ENCODE measurements at places on chromosomes 6 and 20.

- no peak for DNase-seq
These were observed 117.9 kb downstream of the LAMP5 start for GRCh38 chr20:9632265-9632664.

DNA sequence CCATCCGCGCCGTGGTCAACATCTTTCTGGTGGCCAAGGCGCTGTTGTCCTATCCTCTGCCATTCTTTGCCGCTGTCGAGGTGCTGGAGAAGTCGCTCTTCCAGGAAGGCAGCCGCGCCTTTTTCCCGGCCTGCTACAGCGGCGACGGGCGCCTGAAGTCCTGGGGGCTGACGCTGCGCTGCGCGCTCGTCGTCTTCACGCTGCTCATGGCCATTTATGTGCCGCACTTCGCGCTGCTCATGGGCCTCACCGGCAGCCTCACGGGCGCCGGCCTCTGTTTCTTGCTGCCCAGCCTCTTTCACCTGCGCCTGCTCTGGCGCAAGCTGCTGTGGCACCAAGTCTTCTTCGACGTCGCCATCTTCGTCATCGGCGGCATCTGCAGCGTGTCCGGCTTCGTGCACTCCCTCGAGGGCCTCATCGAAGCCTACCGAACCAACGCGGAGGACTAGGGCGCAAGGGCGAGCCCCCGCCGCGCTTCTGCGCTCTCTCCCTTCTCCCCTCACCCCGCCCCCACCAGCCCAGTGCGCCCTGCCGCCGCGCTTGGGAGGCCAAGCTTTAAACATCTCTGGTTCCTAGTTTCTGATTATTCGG, 4.0 kb downstream of the SLC32A1 start:
- no peak for DNase-seq

DNA sequence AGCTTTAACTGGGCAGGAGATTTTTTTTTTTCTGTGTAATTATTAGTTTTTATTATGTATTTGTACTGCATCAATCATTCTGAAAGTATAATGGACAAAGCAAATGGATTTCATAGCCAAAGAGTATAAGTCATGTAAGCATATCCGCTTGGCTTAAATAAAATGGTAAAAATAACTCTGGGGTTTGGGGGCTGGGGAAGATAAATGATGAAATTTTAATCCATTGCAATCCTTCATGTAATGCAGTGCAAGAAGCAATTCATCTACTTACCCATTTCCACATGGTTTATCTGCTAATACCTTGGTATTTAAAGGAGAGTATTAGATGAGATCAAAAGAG, 781.4 kb downstream of the QKI start:
- DNase-seq: no peak

DNA sequence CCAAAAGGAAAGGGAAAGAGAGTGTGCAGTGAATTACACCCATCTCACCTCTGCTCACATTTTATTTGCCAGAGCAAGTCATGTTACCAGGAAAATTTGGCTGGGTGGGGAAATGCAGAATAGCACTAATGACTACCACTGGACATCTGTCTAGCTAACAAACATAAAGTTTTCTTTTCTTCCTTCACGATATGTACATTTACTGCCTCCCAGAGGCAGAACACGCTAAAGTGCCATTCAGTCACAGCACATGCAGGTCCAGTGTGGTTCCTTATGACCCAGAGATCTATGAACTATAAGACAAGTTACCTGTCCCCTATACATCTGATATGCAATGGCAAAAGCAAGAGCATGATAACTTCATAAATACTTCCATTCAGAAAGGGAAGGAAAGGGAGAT, 194.1 kb downstream of the OGFRL1 start:
- DNase-seq: no peak

- no peak for DNase-seq
These were observed 86.2 kb upstream of the SNAP25 start for GRCh38 chr20:10132387-10132786.

DNA sequence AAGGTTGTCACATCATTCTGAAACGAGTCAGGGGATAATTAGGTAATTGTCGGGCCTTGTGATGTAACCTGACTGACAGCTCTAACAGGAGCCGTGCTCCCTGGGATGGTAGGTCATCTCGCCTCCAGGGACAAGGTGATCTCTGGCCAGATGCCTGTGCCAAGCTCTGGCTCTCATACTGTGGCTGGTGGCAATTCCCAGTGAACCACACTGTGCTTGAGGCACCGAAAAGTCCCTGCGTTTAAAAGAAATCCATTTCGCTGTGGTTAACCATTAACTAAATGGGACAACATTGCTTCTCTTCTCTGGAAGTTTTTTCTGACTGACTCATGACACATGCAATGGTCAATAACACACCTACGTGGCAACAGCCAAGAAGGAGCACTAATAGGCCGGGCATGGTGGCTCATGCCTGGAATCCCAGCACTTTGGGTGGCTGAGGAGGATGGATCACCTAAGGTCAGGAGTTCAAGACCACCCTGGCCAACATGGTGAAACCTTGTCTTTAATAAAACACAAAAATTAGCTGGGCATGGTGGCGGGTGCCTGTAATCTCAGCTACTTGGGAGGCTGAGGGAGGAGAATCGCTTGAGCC, 669.2 kb downstream of the PRKN start:
- no peak for DNase-seq

- no peak for DNase-seq
These were observed 59.0 kb upstream of the QKI start for GRCh38 chr6:163355426-163355991.

DNA sequence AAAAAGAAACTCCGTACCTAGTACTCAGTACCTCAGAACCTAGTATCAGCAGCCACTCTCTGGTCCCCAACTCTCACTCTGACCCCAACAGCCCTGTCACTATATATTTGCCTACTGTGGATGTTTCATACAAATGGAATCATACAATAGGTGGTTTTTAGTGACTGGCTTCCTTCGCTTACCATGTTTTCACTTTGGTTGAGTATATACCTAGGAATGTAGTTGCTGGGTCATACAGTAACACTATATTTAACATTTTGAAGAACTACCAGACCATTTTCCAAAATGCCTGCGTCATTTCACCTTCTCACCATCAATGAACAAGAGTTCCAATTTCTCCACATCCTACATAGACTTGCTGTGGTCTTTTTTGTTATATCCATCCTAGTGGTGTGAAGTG, 283.2 kb downstream of the GMDS start:
- DNase-seq: no peak

DNA sequence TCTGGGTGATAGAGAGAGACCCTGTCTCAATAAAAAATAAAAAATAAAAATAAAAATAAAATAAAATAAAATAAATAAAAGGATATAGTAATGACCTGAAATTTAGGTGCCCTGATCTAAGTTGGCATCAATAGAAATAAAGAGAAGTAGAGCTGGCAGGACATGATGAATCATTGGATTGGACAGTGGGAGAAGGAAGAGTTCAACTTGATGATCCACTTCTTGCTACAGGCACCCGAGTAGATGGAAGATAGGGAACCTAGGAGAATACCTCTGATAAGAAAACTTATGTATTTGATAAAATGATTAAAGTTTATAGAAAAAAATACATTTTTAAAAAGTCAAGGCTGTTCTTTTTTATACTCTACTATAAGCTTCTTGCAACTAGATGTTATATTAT, 79.0 kb downstream of the ADTRP start:
- no peak for DNase-seq

DNA sequence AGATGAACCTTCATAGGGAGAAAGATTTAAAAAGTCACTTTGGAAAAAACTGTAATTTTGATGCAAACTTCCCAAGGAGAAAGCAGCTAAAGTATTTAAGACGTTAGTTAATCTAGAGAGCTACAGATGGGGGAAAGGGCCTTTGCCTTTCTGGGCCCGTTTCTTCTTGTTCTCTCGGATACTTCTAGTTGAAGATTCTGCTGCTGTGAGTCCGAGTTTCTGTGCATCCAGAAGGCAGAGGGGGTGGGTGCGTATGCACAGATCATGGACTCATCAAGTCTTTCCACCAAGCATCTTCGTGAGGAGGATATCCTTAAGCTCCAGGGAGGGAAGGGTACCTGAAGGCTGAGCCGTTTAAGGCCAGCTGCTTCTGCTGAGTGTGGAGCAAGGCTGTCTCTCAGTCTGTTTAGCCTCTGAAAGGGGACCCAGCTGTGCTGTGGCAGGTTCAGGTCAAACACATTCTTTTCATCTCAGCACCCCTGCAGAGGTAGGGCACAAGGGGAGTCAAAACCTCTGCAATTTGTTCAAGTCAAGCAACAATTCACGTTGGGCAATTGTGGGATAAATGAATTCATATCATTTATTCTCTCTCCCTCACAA, 4.3 kb downstream of the LAMP5 start:
- no peak for DNase-seq

GRCh38 chr20:40655451-40655850, 33.6 kb downstream of the MAFB start:
- DNase-seq: no peak
